ENCODE measurements at places on chromosomes 1 and 21.

- DNase-seq, result no peak
Measured at GRCh38 chr1:186225096-186225495, 150.0 kb downstream of the TPR start.

- no peak for DNase-seq
Measured at GRCh38 chr1:188652678-188653077, 1823.9 kb downstream of the PLA2G4A start.

- DNase-seq, result no peak
Measured at GRCh38 chr1:1554550-1554925, 14.1 kb upstream of the TMEM240 start.

DNA sequence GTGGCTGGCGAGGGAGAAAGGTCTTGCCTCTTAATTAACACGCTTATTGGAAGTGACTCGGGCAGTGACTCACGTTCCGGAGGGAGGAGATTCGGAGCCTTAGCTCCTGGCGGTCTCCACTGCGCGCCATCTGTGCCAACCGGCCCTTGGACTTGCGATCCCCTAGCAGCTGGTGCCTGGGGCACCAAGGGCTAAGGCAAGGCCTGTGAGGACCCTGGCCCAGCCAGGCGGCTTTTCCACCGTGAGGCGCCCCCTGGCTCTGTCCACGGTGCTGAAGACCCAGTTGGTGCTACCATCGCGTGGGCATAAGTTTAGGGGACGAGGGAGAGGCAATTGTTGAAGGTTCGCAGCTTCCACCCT lies 1.3 kb upstream of the SYT6 start:
- no peak for DNase-seq

DNA sequence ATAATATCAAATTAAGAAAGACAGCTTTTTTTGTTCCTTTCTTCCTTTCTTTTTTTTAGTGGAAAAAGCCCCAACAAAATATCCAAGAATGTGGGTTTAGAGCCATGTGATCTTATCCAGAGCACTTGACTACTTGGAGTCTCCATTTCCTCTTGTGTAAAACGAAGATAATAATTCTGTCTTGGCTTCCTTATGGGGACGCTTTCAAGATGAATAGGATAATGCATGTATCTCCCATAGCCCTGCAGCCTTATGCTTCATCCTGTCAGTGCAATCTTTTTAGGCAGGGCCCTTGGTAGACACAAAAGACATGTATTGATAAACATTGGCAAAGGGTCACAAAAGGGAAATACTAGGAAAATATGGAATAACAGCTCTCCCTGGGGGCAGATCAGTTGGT lies 34.8 kb downstream of the ZBTB18 start:
- DNase-seq, result no peak

DNA sequence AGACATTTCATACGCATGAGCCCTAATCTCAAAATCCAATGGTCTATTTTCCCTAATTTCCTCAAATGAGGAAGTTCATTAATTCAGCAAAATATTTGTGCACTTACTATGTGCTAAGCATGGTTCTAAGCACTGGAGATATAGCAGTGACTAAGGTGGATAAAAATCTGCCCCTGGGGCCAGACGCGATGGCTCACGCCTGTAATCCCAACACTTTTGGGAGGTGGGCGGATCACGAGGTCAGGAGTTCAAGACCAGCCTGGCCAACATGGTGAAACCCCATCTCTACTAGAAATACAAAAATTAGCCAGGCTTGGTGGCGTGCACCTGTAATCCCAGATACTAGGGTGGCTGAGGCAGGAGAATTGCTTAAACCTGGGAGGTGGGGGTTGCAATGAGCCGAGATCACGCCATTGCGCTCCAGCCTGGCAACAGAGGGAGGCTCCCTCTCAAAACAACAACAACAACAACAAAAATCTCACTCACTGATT lies 4.3 kb upstream of the MIIP start:
- no peak for DNase-seq

GRCh38 chr1:180213401-180214170 lies 16.5 kb upstream of the LHX4 start:
- peak; percentile 25 for DNase-seq

DNA sequence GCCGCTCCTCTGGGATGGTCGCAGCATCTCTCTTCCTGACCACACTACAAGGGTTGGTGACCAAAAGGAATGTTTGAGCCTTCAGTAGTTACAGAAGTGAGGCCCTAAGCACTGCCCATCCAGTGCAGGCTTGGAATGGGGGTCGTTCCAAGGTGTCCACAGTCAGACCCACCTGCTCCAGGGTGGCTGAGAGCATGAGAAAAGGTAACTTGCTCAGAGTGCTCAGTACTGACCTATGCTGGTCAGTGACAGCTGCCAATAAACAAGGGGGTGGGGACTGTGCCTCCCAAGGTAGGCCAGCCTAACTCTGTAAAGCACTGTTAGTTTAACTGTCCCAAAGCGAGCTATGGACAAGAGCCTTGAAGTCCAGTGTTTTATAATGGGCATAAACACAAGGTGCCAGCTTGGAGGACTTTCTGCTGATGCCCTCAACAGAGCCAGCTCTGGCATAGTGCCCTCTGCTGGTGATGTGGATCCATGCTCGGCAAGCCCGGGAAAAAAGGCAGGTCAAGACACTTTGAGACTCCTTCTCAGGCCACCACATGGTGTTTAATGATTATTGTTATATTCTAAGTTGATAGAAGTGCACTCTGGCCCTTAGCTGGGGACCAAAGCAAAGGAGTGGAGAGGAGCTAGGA lies 78.1 kb upstream of the DNAH14 start:
- DNase-seq, result peak; percentile 32
